ENCODE measurements at places on chromosomes 1 and 21. TPM values are rescaled to one million over a fixed set of nuclear protein-coding genes. Genes with fewer than 3 reads are reported as not detected.

Gene CRNN
- not detected for polyA plus RNA-seq

Gene PRRX1
- not detected for polyA plus RNA-seq

Gene PTAFR
- polyA plus RNA-seq, result 24.0 TPM

Gene IARS2
- polyA plus RNA-seq, result 28.6 TPM

Gene IVL
- polyA plus RNA-seq, result not detected

Gene PANK4
- 17.2 TPM for polyA plus RNA-seq

Gene GREM2
- 0.10 TPM for polyA plus RNA-seq

Gene RAB3B
- 1.2 TPM for polyA plus RNA-seq

Gene PLA2G2C
- not detected for polyA plus RNA-seq

Gene KCNJ15
- not detected for polyA plus RNA-seq

Gene NGF
- polyA plus RNA-seq, result not detected

Gene CAPN9
- 0.10 TPM for polyA plus RNA-seq

Gene ATP1A2
- 0.16 TPM for polyA plus RNA-seq

DNA sequence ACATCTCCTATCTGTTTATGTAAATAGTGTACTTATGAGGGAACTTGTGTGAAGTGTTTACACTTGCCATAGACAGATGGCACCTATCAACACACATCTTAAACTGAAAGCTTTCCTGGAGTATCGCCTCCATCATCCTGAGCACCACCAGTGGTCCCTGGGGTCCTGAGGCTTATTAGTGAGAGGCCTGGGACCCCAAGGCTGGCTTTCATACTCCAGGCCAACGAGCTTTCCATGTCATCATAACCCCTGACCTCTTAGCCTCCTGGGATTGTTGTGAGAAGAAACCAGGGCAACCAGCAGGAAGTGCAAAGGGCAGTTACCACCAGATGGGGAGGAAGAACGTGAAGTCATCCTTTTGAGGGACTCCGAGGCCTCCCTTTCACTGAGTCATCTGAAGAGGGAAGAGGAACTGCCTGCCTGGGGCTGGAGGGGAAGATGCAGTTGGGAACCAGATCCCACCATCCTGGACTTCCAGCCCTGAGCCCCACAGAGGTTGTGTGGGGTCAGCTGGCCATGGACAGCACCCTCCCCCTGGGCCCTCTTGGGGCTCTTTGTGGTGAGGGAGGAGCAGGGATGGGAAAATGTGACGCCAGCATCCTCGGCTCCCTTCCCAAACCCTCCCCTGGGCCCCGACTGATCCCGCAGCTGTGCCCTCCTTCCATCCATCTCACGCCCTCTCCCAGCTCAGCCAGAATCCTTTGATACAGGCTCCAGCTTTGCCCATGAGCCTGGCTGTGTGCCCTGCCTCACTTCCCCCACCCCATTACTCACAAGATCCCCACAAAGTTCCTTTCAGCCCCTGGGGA, 5.8 kb downstream of the INKA2 start:
- DNase-seq, result peak; percentile 92

- DNase-seq, result no peak
Observed at GRCh38 chr1:40690771-40691537, 550 bp upstream of the NFYC start.

GRCh38 chr1:2255420-2256369, 27.6 kb downstream of the SKI start:
- DNase-seq, result peak; percentile 52

DNA sequence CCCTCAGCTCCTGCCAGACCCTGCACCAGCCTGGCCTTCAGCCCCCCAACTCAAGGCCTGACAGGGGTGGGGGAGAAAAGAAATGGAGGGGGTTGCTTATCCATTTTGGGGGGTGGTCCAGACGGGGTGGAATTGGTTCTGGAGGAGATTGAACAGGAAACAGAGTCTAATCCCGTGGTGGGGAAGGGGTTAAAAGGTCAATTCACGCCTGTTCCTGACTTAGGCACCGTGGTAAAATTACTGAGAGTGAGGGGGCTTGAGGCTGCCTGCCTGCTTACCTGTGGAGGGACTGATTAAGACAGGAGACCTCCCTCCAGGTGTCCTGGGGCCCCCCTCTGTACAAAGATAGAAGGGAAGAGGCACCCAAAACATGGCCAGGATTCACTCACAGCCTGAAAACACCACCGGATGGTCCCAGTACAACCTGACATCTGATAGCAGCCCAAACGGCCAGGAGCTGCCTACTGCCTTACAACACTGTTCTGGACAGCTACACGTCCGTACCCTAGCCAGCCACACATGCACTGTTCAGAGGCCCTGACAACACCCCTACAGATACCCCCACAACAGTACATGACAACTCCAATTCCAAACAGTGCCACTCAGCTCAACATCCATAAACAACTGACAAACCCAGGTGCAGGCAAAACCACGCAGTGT, 31.8 kb downstream of the AHDC1 start:
- DNase-seq, result no peak

DNA sequence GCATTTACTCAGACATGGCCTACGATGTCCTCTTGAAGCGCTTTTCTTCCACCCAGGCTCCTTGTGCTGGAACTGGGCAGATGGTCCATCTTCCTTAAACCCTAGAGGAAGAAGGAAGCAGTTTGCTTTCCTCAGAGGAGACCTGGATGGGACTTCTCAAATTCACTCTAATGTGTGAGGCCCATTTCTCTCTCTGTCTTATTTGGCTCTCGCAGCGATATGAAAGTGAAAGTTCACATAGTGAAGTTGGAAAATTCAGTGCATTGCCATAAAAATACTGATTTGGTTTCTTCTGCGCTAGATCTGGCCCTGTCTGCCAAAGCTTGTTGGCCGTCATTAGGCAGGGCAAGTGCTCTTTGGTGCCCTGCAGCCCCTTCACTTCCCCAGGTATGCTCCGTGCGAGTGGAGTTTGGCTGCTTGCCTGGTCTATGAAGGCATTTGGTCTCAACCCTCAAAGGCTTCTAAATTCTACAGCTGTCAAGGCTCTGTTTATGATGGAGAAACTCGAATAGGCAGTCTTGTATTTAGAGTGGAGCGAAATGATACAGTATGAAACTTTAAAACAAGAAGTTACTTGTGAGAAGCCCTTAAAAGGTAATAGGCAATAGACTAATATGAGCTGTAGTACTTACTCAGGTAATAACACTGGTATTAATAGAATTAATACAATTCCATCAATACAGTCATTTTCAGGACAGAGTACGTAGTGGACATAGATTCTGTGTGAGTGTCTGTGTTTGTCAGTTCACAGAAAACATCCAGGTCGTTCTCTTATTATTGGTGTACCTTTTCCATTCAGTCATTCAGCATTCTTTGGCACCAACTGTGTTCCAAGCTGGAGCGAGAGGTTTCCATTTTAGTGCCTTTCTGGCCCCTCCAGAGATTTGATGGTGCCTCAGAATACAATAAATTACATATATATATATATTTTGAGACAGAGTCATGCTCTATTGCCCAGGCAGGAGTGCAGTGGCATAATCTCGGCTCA, 20.5 kb downstream of the SZRD1 start:
- no peak for DNase-seq

GRCh38 chr21:32508558-32508957, 76.8 kb downstream of the TCP10L start:
- no peak for DNase-seq

- no peak for DNase-seq
Observed at GRCh38 chr21:40547906-40548513, 298.9 kb downstream of the DSCAM start.

DNA sequence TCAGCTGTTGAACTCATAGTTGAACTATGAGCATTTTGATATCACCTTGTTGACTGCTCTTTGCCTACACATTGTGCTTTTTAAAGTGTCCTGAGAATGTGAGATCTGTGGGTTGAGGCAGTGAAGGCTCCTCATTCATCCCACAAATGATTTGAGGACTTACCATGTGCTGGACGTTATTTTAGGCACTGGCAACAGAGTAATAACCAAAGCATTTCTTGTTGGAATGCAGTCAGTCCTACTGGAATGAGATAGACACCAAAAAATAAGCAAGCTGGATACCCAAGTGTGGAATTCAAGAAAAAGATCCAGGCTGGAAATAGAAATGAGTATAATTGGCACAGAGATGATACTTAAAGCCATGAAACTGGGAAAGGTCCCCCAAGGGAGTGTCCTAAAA, 73.4 kb downstream of the ZP4 start:
- no peak for DNase-seq

GRCh38 chr1:81432059-81432458, 368.7 kb upstream of the ADGRL2 start:
- DNase-seq, result no peak

GRCh38 chr21:42833439-42833815, 45.9 kb downstream of the WDR4 start:
- peak; percentile 25 for DNase-seq

- no peak for DNase-seq
Observed at GRCh38 chr1:204928671-204929486, 58.2 kb downstream of the NFASC start.

GRCh38 chr1:147072482-147073432, 99.5 kb downstream of the PRKAB2 start:
- DNase-seq, result no peak

GRCh38 chr1:180268556-180269075, 38.6 kb downstream of the LHX4 start:
- DNase-seq, result no peak

- DNase-seq, result no peak
Observed at GRCh38 chr1:246632281-246633168, 66.3 kb downstream of the CNST start.

DNA sequence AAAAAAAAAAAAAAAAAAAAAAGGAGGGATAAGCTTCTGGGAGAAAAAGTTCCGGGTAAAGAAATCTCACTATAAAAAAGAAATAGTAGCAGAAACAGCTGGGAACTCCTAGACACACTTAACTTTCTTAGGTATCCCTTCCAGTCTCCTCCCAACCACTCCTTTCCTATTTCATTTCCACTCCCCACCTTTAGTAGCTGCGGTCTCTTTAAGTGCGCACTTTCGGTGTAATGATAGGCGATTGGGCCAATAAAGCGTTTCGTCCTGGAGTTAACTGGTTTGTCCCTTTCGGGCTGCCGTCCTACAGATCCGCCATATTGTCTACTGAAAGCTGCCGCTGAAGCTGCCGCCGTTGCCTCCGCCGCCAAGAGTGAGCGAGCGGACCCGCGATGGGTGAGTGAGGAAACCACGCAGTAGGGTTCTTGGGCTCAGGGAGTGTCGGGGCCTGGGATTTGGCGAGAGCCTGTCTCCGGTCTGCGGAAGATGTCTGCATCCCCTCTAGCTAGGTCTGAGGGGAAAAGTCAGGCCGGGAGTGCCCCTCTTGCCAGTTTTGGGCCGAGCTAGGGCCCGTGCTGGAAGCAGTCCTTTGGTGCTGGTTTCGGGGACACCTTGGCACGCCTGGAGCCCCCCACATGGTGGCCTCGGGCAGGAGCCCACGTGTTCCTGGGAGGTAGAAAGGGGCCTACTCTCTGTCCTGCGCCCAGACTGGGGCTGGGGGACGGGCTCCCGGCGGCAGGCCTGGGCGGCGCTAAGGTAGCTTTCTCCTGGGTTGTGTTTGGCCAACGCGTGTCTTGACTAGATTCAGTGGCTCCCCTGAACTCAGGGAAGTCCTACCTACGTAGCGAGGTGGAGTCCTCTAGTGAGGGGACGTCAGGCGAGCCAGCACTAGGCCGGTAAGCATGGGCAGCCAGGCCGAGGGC, at the start of gene KPNA6:
Gene KPNA6 (plus strand): TSS at position 315 of the 920 bp plus-strand sequence. CDS start 75 bp downstream, at position 390.
- DNase-seq, result peak; percentile 92

DNA sequence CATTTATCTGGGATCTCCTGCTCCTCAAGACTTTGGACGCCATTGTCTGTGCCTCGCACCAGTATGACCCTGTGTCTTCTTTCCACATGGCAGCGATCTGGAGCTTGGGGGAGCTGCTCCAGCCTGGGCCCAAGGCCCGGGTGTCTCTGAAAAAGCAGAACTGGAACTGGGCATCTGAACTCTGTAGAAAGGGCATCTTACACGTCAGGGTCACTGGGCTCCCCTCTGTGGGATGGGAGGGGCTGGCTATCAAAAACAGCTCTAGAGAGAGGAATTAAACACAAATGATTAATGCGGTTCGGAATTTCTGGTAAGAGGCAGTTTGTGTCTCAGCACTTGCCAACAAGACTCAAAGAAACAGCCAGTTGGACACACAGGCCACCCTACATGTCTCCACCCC, 16.1 kb downstream of the FCRL1 start:
- DNase-seq, result no peak

- no peak for DNase-seq
Observed at GRCh38 chr1:212607206-212607912, 1.2 kb upstream of the ATF3 start.

DNA sequence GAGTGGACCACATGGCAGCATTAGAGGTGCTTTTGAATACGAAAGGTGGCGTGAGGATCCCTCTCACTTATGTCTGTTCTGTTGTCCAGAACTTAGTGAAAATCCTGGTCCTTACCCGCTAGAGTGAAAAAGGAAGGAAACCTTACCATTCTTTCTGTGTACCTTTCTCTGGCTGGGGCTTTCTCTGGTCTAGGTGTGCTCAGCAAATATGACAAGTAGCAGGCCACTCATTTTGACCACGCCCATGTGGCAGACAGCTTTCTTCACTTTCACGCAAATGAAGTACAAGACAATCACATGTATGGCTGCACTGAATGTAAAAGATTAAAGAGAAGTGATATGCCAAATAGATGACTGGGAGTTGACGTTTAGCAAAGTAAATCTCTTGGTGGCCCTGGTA, 131.9 kb downstream of the FGGY start:
- DNase-seq, result no peak

- no peak for DNase-seq
Observed at GRCh38 chr1:98001764-98002163, 80.9 kb upstream of the DPYD start.

DNA sequence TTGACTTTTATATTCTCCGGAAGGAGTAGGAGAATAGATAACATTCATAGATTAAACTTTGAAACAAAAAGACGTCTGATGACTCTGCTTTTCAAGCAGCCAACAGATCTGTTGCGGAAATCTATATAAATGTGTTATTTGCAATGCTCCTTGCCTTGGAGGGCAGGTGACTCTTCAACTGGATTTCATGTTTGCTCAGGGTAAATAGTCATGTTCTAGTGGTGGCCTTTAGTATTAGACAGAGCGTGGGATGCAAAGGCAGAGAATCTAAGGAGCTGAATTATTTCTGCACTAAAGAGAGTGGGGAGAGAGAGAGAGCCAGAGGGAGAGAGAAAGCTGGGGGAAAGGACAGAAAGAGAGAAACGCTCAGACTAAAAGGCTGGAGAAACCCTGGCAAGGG, 454.3 kb downstream of the AJAP1 start:
- no peak for DNase-seq

DNA sequence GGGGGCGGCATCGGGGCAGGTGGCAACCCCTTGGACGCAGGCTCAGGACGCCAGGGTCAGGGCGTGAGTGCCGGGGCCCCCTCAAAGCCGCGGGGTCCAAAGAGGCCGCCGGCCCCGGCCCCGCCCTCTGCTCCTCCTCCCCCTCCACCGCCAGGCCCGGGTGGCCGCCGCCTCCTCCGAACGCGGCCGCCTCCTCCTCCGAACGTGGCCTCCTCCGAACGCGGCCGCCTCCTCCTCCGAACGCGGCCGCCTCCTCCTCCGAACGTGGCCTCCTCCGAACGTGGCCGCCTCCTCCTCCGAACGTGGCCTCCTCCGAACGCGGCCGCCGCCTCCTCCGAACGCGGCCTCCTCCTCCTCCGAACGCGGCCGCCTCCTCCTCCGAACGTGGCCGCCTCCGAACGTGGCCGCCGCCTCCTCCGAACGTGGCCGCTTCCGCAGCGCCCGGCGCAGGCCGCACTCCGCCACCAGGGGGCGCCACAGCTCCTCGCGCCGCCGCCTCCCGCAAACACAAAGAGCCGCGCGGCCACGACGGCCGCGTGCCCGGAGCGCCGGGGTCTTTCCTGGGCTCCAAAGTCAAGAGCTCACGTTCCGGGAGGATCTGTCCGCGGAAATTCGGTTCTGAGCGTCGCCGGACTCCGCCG, 19.3 kb upstream of the SAMD11 start:
- DNase-seq, result no peak

Measured in HepG2 (cell line).